ENCODE measurements at places on chromosomes 6 and 20. TPM values are rescaled to one million over a fixed set of nuclear protein-coding genes. Genes with fewer than 3 reads are reported as not detected.

The CALHM4 gene
- total RNA-seq: not detected

The TRMT11 gene
- total RNA-seq: 12.9 TPM

The SAPCD1 gene
- total RNA-seq: 2.7 TPM

The LAMP5 gene
- 0.05 TPM for total RNA-seq

Measured in A549 treated with CORT108297 at 1 μM for 4 hours (cell line).